ENCODE measurements at places on chromosomes 2 and 18.
A peak's percentile ranks its signal among the peaks of the same experiment; 100 is the strongest.

GRCh38 chr2:172698041-172698863 is 37.4 kb upstream of the RAPGEF4 start:
- DNase-seq = no peak

DNA sequence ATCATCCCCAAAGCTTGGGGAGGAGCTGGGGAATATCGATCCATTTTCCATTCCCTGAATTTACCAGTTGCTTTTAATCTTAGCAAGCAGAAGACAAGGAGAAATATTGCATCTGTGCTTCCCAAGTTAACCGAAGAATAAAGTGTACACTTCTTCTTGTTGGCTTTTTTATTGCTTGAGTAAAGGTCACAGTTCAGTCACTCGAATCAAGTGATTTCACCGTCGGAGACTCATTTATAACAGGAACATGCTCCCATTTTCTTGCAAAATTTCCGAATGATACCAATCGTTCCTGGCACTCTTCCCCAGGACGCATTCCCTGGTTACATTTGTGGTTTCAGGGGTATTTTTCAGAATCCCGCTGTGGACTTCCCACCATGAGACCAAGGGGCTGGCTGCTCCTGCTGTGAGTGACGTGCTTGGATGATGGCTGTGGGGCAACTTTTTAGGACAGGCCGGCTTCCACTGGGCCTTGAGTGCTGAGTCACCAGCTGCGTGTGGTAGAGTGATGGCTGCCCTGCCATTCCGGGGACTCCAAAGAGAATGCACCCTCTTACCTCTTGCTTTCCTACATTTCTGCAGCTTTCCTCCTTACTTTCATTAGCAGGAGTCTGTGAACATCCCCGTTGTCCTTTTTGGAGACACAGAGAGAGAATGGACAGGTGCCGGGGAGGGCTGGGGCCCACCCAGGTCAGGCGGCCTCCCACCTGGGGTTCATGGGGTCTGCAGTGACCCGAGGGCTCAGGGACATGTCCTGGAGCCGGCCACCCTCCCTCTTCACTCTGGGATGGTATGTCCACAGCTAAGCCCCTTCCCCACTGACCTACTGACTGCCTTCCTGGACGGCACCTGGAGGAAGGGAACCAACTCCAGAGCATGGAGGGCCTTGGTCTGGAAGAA is 60.7 kb upstream of the HDAC4 start:
- no peak for DNase-seq

- no peak for DNase-seq
Measured at GRCh38 chr2:96821113-96821675, 5.1 kb downstream of the CNNM3 start.

DNA sequence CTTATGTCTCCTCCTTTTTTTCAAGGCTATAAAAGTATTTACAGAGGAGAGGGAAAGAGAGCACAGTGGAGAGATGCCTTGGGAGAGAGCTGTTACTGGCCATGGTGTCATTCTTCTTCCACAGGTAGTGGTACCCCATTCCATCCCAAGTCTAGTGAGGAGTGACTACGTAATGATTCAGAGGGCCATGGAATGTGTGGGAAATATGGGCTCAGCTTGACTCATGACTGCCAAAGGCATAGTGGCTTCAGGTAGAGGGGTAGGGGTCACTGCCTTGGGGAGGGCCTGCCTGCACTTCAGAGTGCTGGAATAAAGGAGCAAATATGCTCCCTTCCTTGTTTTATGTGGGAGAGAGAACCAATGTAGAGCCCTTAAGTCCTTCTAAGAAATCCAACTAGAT is 620.6 kb downstream of the IRS1 start:
- no peak for DNase-seq

DNA sequence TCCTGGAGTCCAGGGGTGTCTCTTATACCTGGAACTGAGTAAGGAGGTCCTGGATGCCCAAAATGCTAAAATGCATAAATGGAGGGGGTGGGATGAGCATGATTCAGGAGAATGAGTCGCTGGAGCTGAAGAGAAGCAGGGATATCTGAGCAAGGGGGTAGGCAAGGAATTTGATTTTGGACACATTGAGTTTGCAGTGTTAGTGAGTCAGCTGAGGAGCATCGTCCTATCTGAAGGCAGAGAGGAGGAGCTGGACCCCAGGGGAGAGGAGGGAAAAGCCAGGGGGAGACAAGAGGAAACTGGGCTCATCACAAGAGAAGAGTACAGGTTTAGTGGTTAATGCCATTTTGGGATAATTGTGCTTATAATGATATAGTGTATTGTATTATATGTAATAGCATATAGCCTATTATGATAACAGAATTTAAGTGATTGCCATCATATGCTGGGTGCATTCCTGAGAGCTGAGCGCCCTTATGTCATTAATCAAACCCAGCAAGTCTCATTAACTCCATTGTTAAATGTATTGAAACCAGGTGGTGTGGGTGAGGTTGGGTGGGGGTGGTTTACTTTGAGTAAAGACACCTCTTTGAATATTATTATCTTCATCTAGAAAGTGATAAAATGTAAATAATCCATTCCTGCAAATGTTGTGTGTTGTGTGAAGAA is 12.4 kb downstream of the EHD3 start:
- DNase-seq = no peak

- DNase-seq = no peak
Measured at GRCh38 chr2:152682663-152683062, 34.6 kb downstream of the PRPF40A start.

DNA sequence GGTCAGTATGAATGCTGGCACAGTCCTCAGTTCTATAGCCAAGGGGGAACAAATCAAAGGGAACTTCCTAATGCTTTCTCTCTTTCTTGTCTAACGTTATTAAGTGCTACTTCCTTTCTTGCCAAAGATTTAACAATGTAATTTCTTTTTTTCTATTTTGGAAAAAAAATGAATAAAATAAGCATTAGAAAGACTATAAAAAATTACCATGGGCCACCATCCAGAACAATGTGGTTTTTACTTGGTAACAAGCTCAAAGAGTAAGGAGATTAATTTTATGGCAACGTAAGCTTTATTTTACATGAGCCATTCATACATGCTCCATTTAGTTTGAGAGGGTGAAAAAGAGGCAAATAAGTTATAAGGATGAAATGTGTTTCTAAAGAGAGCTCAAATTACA is 40.1 kb downstream of the SERPINE2 start:
- no peak for DNase-seq

GRCh38 chr2:17051538-17051937 is 385.9 kb upstream of the CYRIA start:
- no peak for DNase-seq

GRCh38 chr2:36572719-36573059 is 25.3 kb downstream of the FEZ2 start:
- no peak for DNase-seq

DNA sequence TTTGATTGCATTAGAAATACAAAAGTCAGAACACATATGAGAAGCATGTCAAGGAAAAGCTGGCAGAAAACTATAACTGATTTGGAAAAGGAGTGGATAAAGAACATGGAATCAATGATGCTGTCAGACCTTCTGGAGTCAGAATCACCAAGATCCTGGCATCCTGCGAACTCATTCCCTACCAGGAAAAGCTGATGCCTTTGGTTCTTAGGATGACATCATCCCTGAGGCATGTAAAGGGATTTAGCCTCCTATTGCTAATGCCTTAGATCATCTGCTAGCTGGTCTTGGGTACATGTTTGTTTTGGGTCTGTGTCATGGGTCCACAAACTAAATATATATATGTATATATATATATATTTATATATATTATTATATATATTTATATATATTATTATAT is 680.7 kb downstream of the EPHA4 start:
- no peak for DNase-seq

DNA sequence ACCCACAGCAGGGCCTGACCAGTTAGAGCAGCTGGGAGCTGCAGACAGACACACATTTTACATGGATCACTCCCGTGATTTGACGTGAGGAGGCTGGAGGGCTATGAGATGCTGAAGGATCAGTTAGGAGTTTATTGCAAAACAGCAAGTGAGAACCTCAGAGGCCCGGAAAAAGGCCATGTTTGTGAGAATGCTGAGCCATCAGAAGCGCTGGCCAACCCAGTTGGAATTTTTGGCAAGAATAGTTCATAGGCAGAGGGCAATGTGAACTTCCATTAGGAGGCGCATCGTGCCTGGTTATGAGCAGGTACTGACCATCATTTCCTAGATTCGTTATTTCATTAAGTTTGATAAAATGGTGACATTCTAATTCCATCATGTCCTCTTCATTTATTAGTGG is 23.3 kb upstream of the LMAN1 start:
- DNase-seq = no peak

- no peak for DNase-seq
Measured at GRCh38 chr2:204538182-204539018, 6.9 kb upstream of the PARD3B start.

- no peak for DNase-seq
Measured at GRCh38 chr18:36708366-36708765, 120.4 kb downstream of the TPGS2 start.

- DNase-seq = no peak
Measured at GRCh38 chr2:157603198-157603597, 25.5 kb downstream of the ACVR1C start.

DNA sequence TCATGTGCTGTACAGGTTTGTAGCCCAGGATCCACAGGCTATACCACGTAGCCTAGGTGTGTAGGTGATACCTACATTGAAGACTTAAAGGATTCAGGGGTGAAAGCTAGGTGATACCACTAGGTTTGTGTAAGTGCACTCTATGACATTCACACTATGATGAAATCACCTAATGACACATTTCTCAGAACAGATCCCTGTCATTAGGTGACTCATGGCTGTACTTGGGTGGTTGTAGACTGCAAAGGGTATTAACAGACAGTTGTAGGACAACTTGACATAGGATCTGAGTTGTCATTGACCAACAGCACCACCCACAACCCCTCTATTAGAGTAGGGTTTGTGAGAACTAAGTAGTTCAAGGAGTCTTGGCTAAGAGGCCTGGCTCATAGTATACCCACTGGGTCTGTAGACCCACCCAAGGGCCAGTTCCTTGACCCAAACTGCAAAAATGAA is 27.7 kb upstream of the SMCHD1 start:
- no peak for DNase-seq

GRCh38 chr2:47509821-47510385 is 106.9 kb downstream of the MSH2 start:
- DNase-seq = no peak

DNA sequence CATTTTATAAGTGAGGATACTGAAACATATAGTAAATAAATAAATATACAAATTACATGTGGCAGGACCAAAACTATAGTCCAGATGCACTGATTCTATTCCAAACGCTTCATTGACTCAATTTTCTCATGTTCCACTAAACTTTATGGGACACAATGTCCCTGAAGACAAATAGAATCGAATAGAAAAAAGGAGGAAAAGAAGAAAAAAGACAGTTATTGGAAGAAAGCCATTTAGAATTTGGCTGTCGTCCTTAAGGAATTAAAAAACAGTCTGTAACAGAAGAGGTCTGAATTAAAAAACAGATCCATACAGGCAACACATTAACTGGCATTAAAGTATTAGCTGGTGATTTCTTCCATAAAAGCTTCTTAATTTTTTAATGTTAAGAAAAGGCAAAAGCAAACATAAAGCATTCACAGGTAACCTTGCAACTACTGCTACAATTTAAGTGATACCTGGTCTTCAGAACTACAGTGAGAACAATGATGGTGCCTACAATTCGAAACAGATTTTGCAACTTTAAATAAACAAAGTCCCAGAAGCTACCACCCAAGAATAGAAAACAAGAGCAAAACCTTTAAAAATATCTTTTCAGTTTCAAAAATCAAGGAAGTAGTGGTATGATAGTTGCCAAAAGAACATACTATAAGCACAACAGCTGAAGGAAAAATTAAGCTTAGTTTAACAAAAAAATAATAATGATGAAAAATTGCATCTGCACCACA is 17.4 kb upstream of the CHAC2 start:
- DNase-seq = no peak

DNA sequence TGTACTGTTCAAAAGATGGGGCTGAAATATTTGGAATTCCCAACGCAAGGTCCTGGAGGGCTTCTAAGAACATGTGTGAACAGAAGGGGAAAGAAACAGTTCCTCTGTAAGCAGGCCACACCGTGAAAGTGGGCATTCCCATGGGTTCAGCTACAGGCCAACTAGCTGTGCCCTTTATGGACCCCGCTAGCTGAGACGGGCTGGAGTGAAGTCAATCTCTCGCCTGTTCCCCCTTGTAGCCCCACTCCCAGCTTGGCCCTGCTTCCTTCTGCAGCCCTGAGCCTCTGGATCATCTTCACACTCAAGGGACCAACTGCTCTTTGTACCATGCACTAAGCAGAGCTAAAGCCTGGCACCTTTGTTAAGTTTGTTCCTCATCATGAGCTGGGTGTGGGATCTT is 55.4 kb downstream of the POLR1A start:
- DNase-seq = no peak

- peak; percentile 26 for DNase-seq
Measured at GRCh38 chr2:26558271-26559043, 80.5 kb upstream of the OTOF start.

- no peak for DNase-seq
Measured at GRCh38 chr2:117851969-117852368, 37.5 kb downstream of the DDX18 start.

Data from CD4-positive, alpha-beta T cell (primary cell).